AG10803 (cell line): ENCODE measurements at places on chromosomes 4 and X.

DNA sequence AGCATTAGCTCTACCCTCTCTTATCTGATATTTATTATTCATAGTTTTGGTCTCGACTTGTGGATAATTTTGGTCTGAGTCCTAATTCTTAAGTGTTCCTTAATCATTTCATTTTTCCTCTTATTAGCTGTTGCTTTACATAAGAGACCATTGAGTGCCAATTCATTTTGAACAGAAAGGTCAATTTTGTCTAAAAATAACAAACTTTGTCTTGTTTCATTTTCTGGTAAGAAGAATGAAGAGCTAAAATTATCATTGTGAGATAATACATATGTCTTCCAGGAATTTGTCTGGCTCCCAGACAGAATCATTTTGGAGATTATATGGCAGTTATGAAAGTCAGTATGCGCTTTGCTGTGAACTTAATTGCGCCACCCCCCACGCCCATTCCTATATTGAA lies 1471.8 kb downstream of the PCDH7 start:
- DNase-seq, result no peak

DNA sequence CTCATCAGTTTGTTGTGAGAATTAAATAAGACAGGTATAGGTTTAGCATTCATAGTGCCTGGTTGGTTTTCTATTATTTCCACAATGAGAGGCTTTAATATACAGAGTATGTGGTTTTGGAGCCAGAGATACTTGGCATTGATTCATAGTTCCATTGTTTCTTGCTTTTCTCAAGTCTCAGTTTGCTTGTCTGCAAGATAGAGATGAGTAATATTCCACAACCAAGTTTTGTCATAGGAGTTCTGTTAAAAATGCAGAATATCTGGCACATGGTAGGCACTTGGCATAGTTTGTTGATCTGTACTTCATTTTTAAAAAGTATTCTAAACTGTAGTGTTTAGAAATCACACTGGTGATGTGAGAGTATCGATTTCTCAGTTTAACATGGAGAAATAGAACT lies 37.5 kb upstream of the EDA2R start:
- peak; percentile 78 for DNase-seq

- DNase-seq, result no peak
Observed at GRCh38 chr4:74415602-74416300, 29.2 kb upstream of the AREG start.

- DNase-seq, result peak; percentile 18
Observed at GRCh38 chr4:127261476-127261875, 371.3 kb upstream of the INTU start.

DNA sequence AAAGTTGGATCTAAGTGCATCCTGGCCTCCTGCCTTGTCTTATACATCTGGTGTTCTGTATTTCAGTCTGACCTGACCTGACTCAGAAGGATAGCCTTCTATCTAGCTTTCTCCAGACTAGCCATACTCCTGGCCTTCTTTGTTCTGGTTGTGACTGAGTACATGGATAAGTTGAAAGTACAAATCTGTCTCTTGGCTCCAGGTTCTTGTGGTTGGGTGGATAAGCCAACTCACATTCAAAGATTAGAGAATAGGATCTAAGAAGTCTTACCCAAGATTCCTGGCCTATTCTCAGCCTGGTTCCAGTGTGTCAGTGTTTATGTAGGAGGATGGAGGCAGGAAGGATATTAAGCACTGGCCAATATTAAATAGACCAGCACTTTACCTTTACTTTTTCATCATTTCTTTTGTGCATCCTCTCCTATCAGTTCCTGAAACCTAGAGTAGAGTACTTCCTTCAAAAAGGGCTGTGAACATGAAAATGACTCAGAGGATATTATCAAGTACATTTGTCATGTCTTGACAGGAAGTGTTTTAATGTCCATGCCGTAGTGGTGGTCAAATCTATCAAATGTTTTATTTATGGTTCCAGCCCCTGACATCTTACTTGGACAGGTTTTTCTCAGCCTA lies 123.5 kb downstream of the IL15 start:
- peak; percentile 39 for DNase-seq

GRCh38 chr4:4368809-4369580 lies 17.9 kb upstream of the NSG1 start:
- DNase-seq, result no peak

DNA sequence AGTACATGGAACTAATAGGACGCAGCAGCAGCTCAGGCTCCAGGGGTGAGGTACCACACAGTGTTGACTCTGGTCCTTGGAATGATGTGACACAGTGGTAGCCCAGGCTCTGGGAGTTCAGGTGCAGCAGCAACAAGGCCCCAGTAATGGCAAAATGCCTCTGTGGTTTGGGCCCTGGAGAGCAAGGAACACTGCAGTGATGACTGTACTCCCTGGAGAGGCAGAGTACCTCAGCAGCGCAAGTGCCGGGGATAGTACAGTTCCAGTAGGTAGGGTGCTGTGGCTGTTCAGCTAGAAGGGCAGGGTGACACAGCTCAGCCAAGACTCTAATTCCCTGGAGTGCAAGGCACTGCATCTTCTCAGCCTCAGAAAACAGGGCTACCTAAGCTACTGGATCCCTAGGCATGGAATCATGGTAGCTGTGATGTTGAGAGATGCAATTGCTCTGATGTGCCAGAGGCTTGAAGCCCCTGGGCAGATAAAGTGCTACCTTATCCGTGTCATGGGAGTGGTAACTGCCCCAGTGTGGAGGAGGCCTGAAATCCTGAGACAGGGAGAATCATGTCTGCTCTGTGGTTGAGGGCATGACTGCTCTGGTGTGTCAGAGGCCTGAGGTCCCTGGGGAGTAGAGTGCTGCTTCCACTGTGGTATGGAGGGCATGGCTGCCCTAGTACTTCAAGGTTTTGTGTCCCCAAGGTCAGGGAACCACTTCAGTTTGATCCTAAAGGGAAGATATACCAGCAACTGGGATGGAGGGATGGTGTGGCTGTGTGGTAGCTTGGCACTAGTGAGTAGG lies 55.2 kb downstream of the AREG start:
- peak; percentile 41 for DNase-seq

GRCh38 chr4:94483895-94484294 lies 32.2 kb downstream of the PDLIM5 start:
- DNase-seq, result no peak

GRCh38 chr4:19130866-19131265 lies 1109.3 kb upstream of the LCORL start:
- DNase-seq, result peak; percentile 21

DNA sequence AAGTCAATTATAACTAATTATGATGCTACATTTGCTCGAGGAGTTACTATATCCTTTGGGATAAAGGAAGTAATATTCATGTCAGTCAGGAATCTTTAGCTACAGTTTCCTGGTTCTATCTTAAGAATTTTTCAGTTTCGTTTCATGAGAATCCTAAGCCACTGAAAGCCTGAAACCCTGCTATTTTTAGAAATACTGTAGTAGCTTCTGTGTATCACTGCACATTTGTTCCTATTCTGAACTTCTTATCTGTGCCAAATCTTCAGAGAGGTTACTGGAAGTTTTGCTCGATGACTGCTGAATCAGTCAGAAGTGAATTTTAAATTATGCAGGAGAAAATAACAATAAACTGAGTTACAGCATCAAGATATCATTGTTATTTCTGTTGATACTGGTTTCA lies 249.2 kb downstream of the TENM3 start:
- DNase-seq, result peak; percentile 68

DNA sequence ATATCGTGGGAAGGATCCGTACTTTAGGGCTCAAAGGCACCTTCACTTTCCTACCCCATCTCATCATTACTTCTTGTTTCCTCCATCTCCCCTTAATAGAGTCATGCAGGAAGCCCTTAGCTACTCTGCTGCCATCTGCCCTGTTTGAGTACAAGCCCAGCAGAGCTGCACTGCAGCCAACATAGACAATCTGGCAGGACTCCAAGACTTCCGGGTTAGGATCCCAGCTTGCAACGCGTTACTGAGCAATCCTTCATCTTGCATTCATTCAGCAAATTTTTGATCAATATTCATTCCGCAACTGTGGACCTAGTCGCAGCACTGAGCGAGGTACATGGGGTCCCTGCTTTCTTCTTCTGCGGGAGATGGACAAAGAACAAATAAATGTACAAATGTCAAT lies 344.9 kb downstream of the BCOR start:
- no peak for DNase-seq
